ENCODE measurements at places on chromosomes 5 and 9.

GRCh38 chr9:69719983-69720382, 39.8 kb downstream of the PTAR1 start:
- DNase-seq = no peak

DNA sequence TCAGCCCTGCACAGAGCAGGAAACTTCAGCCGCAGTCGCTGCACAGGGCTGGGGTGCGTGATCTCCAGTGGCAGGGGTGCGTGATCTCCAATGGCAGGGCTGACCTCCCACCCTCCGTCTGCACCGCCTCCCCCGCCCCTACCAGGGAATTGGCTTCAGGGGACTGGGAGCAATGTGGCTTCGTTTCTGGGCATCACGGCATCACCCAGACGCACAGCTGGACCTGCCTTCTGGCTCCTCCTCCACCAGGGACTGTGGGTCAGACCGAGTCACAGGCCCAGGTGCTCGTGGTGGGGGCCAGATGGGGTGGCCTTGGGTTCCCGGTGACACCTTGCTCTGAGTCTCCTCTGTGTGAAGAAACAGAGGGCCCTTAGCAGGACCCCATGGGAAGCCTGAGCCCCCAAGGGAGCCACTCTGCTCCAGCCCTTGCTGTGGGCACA, 51.1 kb downstream of the AHRR start:
- no peak for DNase-seq

DNA sequence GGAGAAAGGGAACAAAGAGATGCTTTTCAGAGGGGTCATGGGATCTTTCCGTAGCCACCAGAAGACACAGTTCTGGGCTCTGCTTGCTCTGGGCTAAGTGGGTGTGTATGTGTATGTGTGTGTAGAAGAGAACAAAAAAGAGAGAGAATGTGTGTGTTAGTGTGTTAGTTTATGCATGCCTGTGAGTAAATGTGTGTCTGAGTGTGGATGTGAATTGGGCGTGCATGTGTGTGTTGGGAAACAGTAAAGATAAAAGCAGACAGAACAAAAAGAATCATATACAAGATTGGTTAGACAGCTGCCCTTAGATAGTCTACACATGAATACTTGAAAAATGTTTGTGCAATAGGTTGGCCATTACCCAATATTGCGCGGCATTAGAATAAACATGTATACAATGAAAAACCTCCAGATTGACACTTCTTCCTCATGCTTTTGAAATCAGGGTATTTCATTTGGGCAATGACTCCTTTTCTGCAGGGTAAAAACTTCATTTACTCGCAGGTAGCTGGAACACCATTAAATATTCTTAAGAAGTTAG, 36.5 kb upstream of the HSPA9 start:
- peak; percentile 72 for DNase-seq

GRCh38 chr5:115720888-115721287, 95.1 kb upstream of the TMED7 start:
- no peak for DNase-seq

DNA sequence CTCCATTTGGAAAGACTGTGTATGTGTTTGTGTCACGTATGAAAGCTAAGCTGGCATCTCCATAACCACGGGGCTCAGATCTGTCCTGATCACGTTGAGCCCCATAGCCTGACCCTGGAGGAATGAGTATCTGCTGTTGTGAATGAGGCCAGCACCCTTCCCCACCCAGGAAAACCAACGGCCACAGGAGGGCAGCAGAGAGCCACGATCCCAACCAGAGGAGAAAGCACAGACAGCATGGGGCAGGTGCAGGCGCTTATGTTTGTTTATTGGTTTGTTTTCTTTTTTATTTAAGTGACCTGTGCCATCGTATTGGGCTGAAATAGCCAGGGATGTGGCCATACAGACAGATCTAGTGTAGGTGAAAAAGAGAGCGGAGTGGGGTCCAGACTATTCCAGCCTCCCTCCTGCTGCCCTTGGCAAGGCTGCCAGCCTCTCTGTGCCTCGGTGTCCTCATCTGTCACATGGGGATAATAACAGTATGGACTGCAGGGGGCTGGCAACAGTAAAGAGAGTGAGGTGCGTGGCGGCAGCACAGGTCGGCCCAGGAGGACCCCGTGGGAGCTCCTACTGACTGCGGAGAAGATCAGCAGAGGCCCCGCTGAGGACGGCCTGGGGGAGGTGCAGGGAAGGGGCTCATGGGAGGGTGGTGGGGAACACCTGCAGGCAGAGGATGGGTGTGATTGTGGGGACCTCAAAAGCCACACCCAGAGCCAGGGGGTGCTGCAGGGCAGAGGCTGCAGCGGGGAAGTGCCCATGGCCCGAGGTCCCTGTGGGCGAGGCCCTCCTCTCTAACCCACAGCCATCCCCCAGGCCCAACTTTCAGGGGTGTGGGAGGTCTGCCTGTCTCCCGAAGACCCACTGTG, 12.1 kb downstream of the OR2V2 start:
- peak; percentile 49 for DNase-seq

DNA sequence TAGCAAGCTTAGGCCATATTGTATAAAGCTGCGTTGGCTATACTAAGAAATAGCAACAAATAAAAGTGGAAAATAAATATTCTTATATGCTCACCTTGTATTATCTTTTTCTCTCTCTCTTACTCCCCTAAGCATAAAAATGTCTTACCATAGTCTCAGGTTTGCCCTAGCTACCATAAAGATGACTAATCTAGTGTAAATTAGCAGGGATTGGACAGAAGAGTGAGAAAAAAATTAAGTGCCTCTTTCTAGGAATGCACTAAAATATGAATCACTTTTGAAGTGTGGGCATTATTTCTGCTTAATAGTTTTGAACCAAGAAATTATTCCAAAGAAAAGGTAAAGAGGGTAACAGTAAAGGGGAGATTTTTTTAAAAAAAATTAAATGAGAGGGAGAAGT, 201.3 kb downstream of the HINT1 start:
- DNase-seq = no peak

GRCh38 chr5:154697371-154697770, 57.8 kb upstream of the LARP1 start:
- no peak for DNase-seq

- DNase-seq = peak; percentile 76
Measured at GRCh38 chr9:84322828-84323227, 17.7 kb downstream of the SLC28A3 start.

DNA sequence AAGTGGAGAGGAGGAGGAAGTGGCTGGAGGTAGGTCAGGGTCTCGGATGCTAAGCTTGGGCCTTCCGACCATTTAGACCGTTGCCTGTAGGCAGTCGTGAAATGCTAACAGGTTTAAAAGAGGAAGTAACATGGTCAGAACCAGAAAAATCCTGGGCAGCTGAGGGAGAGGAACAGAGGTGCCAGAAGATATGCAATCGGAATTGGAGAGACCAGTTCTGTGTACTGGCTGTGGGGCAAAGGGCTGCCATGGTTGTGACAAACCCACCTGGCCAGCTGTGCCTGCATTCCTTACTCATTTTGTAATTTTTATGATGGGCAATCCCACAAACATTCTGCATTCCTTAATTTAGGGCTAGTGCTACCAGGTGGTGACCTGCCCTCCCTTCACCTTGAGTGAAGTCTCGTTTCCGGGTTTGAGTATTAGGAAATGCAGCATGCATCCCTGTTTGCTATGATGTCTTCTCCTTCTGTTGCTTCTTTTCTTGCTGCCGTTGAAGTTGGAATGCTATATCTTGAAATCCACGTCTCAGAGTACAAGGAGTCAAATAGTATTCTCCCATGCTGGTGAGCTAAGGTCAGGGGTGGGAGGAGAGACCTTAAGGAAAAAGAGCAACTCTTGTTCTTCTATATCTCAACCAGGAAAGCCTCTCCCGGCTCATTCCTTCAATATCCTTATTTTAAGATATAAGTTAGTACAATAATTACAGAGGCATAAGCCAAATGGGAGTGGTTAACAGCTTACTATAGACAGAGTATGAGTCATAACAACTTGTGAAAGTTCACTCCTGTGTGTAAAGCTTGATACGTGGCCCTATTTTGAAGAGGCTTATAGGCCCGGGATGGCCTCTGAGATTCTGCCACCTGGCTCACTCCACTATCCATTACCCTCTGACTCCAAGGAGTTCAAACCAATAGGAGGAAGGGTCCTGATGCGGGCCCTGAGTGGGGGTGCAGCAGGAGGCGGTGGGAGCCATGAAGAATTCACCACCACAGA, 37.0 kb downstream of the B4GALT1 start:
- DNase-seq = peak; percentile 48

DNA sequence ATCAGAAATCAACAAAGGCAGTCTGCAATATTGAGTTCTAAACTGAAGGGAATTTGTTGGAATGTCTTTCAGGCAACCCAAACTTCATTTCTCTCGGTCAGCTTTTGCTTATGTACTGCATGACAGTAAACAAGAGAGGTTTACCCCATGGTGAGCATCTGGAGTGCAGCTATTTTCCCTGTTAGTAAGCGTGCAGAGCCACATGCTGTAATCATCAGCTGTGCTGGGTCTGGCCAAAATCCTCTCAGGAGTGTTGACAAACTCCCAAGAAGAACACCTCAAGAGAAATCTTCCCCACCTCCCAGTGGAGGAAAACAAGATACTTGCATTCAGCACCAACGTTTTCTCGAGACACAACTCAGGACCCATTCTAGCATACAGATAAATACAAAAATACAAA, 83.6 kb upstream of the ADAMTSL1 start:
- DNase-seq = no peak

DNA sequence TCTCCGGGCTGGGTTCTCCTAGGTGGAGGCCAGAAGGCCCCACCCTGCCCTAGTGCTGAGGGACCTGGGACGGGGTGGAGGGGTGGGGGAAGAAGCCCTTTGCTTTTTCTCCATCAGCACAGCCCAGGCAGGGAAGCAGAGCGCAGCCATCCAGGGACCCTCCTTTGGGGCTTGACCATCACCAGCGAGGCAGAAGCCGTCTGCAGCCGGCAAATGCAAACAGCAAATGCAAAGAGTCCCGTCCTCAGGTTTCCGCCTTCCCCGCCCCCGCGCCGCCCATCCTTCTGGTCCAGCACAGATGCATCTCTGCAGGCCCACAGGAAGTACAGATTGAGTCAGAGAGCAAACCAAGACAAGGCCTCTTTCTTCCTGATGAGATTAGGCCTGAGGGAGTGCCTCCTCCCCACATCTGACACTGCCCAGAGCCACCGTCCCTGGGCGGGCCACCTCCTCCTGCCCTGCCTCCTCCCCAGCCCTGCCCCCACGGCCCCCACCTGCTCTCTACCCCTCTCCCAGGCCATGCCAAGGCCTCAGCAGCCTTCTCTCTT, 23.4 kb downstream of the CORO2A start:
- DNase-seq = no peak

GRCh38 chr9:27586304-27586703, 13.0 kb upstream of the C9orf72 start:
- DNase-seq = peak; percentile 81

GRCh38 chr5:56321236-56321881, 88.2 kb upstream of the ANKRD55 start:
- DNase-seq = peak; percentile 55

DNA sequence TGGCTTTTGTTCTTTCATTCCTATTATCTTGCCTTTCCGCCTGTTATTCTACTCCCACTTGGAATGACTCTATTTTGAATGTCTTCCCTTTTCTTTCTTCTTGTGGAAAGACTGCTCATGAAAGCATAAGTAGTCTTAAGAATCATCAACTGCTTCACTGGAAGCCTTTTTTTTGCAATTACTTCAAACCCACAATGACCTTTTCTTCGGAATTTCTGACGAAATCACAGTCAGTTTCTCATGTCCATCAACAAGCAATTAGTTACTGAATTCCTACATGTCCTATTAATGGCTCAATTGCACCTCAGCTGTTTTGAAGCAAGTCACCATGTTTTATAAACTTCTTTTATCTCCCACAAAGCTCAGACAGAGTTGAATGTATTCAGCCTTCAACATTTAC, 196.2 kb downstream of the TARS1 start:
- no peak for DNase-seq

GRCh38 chr9:20191228-20191840, 402.5 kb upstream of the SLC24A2 start:
- DNase-seq = no peak

- DNase-seq = no peak
Measured at GRCh38 chr5:8660133-8660893, 791.4 kb downstream of the MTRR start.

GRCh38 chr9:135864447-135865049, 42.8 kb downstream of the CAMSAP1 start:
- peak; percentile 85 for DNase-seq

GRCh38 chr9:4894076-4894475, 91.0 kb upstream of the JAK2 start:
- no peak for DNase-seq

GRCh38 chr5:35415309-35415708, 185.0 kb upstream of the PRLR start:
- no peak for DNase-seq

GRCh38 chr9:15834541-15834940, 281.7 kb downstream of the CCDC171 start:
- DNase-seq = no peak

- no peak for DNase-seq
Measured at GRCh38 chr9:86353655-86354010, 577 bp downstream of the TUT7 start.

- no peak for DNase-seq
Measured at GRCh38 chr5:21711866-21712758, 1141.0 kb downstream of the CDH12 start.

DNA sequence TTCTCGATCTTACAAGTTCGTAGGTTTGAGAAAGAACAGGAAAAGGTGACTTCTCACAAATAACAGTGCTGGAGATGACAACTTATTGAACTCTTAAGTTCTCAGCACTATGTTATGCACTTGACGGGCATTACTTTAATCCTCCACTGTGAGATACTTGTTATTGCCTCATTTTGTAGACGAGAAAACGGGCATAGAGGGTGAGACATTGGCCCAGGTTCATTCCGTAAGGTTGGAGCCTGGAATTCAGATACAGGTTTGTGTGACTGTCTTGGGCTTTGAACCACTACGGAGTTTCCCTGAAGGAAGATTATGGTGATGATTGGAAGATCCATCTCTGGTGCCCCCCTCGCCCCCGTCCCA, 657 bp downstream of the MAT2B start:
- no peak for DNase-seq

- no peak for DNase-seq
Measured at GRCh38 chr5:178403956-178404600, 171.5 kb upstream of the PHYKPL start.

GRCh38 chr5:107496466-107496865, 174.3 kb downstream of the EFNA5 start:
- no peak for DNase-seq

DNA sequence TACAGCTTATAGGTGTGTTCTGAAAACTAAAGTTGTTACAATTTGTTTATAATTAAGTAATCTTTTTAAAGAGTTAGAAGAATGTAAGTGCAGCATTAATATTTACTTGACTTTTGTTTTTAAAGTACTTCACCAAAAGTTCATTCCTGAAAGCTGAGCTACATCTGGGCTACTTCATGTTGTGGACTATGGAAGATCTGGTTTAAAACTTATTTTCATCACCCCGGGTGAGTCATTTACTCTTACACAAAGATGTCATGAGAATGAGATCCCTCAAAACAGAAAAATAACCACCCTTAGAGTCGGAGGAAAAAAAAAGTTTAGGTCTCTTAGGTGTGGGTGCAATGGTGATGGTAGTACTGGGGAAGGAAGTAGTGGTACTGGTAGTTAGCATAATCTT, 5.1 kb downstream of the POU5F2 start:
- no peak for DNase-seq

GRCh38 chr5:126624534-126624933, 23.8 kb downstream of the PHAX start:
- peak; percentile 85 for DNase-seq
